Small intestine (tissue), 16 donors: ENCODE measurements at places on chromosomes 2 and 18.

DNA sequence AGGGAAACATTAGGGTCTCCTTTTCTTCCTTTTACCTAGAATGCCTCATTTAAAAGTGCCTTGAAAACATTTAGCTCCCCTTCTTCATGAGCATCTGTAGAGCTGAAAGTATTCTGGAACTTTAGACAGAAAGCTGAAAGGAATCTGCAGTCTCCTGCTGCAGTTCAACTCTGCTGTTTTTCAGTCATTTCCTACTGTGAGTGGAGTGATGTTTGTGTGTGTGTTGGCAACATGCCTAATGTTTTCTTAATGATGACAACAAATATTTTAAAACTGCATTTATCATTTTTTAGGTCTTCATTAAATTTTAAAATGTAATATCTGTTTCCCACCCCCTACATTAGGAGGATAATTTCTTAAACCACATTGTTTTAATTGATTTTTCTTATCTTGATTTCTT, 66.6 kb downstream of the TWSG1 start:
- DNase-seq = no peak

DNA sequence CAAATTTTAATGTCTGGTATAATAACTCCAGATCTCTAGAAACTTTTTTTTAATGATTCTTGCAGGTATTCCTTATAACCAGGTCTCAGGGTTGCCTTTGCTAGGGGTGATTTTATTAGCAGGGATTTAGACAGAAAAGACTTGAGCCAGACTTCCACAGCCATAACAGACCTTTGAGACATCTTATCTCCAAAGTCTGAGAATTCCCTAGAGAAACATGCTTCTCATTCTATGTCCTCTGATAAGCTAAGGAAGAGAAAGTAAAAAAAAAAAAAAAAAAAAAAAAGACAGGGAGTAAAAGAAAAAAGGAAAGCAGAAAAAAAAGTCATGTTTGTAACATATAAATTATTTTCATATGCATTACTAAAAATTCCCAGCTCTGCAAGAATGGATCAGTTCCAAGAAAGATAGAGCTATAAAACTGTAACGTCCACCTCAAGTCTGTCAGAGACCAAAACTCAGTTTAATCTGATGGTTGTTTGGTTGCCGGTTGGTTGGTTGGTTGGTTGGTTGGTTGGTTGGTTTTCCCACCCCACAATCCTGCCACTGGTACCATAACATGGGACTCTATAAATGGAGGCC, 153.8 kb downstream of the COL6A3 start:
- peak; percentile 62 for DNase-seq

DNA sequence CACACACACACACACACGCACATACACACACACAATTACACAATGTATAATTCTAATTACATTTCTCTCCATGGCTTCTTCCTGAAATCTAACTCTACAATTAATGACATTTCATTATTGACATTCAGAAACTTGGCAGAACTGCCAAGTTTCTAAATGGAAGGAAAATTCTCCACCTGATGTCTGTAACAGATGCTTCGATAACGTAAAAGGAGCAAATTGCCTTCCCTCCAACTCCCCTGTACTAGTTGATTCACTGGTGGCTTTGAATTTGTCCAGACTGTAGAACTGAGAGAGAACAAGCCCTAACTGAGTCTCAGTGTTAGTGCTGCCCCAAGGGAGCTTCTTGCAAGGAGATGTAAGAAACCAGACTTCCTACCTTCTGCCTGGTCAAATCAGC, 255.1 kb upstream of the TMEM200C start:
- DNase-seq = no peak

DNA sequence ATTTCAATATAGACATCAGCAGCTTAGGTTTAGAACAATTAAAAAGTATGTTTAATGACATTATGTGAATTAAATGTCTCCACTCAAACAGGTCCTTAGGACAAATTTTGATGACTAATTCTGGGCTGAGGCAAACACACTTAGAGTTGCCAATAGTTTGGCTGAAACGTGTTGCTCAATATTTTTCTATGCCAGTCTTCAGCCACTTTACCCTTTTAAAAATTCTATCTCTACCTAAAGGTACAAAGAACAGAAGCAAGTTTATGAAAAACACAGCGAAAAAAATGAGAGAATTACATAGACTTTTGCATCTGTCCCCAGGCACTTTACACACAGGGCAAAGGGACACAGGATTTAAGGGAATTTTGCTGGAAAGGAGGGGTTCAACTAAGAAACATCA, 4.5 kb downstream of the IDH1 start:
- no peak for DNase-seq

DNA sequence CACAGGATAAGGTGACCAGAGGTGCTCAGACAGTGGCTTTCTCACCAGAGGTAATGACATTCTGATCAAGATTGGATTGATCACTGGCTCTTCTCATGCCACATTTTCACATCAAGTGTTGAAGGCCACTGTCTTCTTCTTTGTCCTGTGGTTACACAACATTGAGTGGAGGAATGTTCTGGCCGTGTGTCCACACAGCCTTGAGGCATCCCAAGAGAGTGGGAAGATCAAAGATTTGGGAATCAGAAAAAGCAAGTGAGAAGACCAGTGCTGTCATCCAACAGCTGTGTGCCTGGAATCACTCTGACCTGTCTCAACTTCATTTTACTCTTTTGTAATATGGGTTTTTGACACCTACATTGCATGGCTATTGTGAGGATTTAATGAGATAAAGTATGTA, 67.4 kb downstream of the IL1R2 start:
- DNase-seq = no peak

DNA sequence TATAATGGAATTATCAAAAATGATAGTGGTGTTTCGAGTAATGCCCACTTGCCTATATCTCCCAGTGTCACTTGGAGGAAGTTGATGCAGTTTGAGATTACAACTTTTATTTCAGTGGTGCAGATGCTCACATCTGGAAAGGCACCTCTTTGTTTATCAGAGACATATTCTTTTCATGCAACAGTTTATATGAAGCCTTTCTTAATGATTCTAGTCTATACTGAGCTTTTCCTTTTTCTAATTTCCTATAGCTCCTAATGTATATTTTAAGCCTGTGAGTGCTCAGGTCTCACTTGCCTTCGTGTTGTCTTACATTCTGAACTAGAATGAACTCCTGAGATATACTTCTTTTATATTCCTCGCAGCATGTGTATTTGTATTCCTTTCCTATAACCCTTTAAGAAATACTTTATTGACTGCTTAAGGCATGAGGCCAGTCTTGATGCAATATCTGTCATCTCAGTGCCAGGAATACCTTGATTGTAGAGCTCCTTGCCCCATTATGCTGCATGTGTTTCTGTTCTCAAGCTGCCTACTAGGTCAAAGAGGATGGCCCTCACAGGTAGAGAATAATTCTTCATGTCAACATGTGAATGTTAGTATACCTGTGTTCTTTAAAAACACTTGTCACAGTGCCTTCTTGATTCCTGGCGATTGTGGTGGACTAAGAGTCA, 52.6 kb downstream of the VRK2 start:
- no peak for DNase-seq

- peak; percentile 96 for DNase-seq
Measured at GRCh38 chr18:32158108-32158624, 31.7 kb upstream of the MEP1B start.

GRCh38 chr2:47950340-47951301, 44.3 kb upstream of the FBXO11 start:
- no peak for DNase-seq

DNA sequence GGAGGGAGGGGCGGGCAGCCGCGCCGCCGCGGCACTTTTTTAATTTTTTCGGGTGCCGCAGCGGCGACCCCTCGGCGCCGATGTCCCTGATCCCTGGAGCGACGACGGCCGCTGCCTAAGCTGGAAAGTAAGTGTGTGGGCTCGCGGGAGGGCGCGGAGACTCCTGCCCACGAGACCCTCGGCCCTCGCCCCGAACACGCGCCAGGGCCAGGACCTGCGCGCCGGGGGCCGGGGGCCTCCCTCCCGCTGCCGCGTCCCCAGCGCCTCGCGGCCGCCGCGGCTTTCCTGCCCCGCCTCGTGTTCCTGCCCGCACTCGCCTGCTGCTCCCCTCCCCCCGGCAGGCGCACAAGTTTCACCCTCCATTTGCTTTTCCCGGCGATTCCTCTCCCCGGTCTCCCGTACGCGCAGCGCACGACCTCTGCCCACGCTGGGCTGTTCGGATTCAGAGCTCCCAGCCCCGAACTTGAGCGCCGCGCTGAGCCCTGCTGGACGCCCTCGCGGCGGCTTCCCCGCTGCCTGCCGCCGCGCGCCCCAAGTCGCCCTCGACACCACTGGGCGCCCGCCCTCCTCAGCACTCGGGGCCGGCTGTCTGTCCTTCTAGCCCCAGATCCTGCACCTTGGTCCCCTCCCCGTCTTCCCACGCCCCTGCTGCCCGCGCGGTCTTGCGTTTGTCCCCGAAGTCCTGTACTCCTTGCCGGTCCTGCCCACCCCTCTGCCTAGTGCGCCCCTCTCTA, 507 bp downstream of the PKP4 start:
- peak; percentile 65 for DNase-seq

DNA sequence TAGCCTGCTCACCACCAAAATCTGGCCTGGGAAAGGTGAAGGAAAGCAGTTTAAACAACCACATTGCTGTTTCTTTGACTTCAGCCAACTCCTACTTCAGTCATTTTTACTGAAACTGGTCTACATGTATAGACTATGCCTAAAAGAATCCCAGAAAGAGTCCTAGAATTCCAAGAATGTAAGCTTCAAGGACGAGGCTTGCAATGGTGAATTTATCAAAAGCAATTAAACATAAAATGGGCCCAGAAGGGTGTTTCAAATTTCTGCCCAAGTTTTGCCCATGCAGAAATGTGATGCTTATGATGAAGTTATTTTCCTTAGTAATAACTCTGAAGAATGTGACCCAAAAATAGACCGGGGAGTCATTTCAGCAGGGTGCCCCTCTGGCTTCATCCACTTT, 16.6 kb downstream of the EN1 start:
- no peak for DNase-seq
